Left forelimb (tissue), 1 donor: ENCODE measurements at places on chromosomes 1 and 21.

GRCh38 chr1:180854456-180854855 lies 58.2 kb upstream of the KIAA1614 start:
- no peak for DNase-seq

DNA sequence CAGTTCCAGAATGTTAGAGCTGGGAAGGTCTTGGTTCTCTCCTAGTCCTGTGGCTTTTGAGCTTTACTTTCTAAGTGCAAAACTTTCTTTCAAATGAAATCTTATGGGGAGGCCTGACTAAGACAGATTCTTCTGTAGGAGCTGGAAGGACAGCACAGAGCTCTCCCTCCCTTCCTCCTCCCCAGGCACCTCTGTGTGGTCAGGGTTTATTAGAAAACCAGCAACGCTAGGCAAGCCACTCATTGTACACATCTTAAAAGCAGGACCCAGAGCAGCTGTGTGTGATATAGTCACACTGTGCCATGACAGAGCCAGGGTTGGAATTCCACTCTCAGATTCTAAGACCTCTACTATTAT lies 241.1 kb upstream of the RAB4A start:
- DNase-seq = no peak

GRCh38 chr1:185843986-185844385 lies 109.8 kb downstream of the HMCN1 start:
- DNase-seq = no peak

- DNase-seq = no peak
Measured at GRCh38 chr1:220705782-220706181, 15.6 kb downstream of the C1orf115 start.

DNA sequence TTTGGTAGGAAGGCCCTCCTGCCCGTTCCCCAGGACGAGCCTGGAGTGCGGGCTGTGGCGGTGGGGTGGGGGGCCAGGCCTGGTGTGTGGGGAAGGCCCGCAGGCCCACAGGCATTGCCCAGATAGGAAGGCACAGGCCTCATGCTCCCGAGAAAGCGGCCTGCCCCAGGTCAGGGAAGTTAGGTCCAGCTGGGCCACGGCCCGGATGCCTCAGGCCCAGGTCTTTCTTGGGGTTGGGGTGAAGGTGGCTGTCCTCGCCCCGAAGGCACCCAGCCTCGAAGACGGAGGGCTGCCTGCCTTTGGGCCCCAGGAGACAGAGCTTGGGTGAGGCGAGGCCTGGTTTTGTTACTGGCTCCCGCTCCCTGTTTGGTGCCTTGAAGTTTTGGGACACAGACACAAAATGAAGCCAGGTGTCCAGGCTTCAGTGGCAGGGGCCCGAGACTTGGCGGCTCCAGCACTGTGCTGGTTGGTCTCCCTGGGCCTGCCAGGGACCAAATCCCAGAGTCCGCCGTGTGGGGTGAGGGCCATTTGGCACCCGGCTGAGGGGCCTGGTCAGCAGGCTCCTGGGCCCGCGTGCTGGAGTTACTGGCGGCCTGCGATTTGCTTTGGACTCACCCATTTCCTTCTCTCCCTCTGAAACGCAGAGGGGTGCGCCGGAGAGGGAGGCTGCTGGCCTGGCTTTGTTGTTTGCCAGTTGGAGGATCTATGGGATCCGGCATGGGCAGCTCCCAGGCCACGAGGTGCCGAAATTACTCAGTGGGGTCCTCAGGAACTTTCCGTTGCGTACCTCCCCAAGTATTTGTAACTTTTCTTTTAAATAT lies 2.0 kb downstream of the SKI start:
- DNase-seq = no peak

GRCh38 chr1:43711524-43712386 lies 4.4 kb downstream of the ST3GAL3 start:
- no peak for DNase-seq

- no peak for DNase-seq
Measured at GRCh38 chr1:110089561-110090275, 19.2 kb upstream of the ALX3 start.

GRCh38 chr1:40898431-40898901 lies 36.3 kb upstream of the CITED4 start:
- no peak for DNase-seq

GRCh38 chr1:177780096-177780700 lies 189.7 kb downstream of the SEC16B start:
- no peak for DNase-seq

DNA sequence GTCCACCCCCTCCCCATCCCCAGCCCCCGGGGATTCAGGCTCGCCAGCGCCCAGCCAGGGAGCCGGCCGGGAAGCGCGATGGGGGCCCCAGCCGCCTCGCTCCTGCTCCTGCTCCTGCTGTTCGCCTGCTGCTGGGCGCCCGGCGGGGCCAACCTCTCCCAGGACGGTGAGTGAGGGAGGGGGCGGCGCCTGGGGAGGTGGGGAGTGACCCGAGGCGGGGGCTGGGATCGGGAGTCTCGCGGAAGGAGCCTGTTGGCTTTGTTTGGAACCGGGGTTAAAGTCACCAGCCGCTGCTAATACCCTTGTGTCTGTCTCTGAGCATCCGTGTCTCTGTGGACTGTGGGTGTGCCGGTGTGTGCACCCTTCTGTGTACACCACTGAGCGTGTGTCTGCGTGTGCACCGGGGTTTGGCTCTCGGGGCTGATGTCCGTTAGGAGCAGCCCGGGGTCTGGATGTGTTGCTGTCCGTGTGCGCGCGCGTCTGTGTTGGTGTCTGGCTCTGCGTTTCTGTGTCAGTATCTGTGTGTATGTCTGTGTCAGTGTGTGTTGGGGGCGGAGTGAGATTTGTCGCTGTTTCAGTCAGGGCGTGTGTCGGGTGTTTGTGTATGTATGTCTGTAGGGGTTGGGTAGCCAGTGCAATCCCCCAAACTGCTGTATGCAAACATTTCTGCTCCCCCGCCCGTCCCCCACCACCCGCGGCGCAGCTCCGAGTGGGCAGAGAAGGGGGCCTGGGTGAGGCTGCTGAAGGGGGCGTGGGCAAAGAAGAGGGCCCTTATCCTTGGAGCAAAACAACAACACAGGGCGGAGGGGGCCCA lies 480 bp downstream of the CADM3 start:
- no peak for DNase-seq

GRCh38 chr21:15065392-15066122 lies 757 bp upstream of the NRIP1 start:
- DNase-seq = peak; percentile 87

DNA sequence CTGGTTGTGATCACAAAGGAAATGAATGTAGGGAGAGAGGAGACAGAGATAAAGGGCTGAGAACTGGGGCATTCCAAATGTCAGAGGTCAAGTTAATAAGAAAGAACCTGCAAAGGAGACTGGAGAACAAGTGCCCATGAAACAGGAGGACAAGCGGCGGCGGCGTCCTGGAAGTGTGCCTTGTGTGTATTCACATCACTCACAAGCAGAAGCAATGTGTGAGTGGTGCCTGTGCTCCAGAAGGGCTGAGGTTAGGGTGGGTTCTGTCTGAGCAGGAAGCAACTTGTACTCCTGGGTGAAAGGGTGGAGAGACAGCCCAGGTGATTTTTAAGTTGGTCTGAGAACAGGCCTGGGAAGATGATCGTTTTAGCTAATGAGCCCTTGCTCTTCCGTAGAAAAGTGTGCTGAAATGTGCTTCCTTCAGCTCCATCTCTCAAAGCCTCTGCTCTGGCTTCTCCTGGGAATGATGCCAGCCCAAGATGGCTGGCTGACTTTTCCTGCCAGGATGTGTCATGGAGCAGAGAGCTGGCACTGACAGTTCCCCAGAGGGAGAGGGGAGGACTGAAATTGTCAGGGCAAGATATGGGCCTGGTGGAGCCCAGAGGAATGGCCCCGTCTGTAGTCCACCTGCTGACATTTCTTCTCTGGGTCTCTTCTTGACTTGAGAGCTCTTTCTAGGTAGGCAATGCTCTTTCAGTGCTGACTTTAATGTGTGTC lies 25.1 kb upstream of the PLEKHA6 start:
- DNase-seq = no peak

DNA sequence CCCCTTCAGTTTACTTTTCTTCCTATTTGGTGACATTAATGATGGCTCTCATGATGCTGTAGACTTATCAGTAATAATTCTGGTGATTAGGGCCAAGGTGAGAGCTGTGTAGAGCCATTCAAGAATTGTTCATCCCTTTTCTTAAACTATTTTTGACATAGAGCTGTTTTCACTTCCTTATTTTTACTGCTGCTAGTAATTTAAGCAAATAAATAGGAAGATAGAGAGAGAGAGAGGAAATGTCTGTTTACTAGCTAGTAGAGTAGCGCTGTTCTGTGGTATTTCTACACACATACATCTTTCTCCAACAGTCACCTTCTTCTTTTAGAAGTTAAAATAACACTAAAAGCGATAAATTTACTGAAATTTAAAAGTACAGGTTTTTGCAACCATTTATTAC lies 678.0 kb upstream of the ZP4 start:
- no peak for DNase-seq

GRCh38 chr1:204411451-204412204 lies at the start of gene PPP1R15B:
Gene PPP1R15B (minus strand): TSS chr1:204411817. CDS start chr1:204411411, 406 bp downstream.
- peak; percentile 100 for DNase-seq

GRCh38 chr1:2250721-2251281 lies 22.7 kb downstream of the SKI start:
- no peak for DNase-seq

DNA sequence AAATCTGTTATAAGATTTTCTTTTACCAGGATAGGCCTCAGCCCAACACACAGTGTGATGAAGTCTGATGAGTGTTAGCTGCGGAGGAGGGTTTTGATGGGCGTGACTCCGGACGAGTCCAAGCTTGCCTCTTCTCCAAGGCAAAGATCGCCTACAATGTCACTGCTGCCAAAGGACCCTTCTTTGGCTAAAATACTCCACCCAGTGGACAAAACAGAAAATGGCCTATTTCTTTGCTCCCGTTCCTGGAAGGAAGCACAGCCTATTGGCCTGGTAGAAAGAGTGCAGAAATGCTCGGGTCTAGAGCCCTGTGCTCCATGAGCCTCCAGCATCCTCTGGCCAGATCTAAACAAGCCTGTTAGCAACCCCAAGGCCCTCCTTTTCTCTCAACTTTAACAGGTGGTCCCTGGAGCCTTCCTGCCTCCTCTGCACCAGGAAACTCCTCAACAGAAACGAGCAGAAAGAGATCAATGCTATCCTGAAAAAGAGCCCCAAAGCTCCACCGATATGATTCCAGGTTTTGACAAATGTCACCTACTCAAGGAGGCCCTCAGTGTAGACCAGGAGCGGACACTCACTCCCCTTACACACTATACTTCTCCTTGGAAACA lies 3.4 kb upstream of the CASQ2 start:
- peak; percentile 72 for DNase-seq

DNA sequence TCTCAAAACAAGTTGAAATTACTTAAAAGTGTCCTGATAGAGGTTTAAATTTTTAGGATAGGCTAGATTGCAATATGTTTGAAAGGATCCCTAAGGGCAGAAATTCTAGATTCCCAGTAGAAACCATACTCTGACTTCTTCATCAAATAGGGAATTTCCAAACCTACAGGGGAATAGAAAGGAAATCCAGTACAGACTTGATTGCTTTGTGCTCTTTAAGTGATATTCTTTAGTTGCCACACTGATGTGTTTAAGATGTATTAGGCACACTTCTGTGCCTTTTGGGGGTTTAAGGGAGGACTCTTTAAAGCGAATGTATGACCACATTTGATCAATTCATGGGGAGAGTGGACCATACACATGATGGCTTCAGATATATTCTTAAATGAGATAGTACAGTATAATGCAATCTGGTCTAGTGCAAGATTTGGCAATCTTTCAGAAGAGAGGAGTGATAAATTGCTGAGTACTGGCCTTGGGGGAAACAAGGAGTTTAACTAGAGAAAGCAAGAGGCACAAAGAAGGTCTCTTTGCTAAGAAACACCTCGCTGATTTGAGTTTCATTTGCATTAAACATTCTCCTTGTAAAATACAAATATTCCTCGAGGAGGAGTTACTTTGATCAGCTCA lies 268.8 kb upstream of the NR5A2 start:
- DNase-seq = no peak

DNA sequence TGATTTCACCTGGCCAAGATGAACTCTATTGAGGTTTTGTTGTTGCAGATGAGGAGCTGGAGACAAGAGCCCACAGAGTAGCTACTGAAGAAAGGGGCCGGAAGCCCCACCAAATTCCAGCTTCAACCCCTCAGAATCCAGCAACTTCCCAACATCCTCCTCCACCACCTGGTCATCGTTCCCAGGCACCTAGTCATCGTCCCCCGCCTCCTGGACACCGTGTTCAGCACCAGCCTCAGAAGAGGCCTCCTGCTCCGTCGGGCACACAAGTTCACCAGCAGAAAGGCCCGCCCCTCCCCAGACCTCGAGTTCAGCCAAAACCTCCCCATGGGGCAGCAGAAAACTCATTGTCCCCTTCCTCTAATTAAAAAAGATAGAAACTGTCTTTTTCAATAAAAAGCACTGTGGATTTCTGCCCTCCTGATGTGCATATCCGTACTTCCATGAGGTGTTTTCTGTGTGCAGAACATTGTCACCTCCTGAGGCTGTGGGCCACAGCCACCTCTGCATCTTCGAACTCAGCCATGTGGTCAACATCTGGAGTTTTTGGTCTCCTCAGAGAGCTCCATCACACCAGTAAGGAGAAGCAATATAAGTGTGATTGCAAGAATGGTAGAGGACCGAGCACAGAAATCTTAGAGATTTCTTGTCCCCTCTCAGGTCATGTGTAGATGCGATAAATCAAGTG lies 14.3 kb downstream of the CD2 start:
- no peak for DNase-seq

- DNase-seq = no peak
Measured at GRCh38 chr1:85148524-85149250, 52.1 kb downstream of the SYDE2 start.

GRCh38 chr1:101191049-101191448 lies 45.8 kb upstream of the S1PR1 start:
- DNase-seq = no peak

GRCh38 chr1:2547210-2548067 lies 8.7 kb upstream of the TNFRSF14 start:
- no peak for DNase-seq

DNA sequence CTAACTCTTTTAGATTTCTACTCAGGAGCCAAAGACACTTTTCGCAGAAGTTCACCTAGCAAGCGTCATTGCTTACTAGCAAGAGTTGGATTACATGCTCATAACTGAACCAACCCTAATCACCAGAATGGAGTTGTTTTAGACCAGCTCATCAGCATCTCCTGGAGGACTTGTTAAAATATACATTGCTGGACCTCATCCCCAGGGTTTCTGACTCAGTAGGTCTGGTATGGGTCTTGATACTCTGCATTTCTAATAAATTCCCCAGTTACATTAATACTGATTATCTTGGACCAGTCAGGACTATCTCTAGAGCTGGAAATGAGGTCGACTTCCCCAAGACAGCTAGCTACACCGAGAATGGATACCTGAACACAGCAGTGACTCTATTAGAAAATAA lies 9.7 kb upstream of the PRDX6 start:
- no peak for DNase-seq

DNA sequence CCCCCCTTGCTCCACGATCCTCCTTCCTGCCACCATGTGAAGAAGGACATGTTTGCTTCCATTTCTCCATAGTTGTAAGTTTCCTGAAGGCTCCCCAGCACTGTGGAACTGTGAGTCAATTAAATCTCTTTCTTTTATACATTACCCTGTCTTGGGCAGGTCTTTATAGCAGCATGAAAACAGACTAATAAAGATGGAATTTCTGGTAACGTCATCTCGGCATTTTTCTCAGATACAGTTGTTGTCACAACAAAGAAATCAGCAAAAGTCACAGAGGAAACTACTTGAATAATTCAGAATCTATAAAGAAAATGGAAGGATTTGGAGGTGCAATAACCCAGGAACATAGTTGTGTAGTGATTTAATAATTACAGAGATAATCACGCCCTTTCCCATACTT lies 4.4 kb downstream of the APCS start:
- no peak for DNase-seq
